ENCODE measurements at places on chromosomes 13 and 19.

DNA sequence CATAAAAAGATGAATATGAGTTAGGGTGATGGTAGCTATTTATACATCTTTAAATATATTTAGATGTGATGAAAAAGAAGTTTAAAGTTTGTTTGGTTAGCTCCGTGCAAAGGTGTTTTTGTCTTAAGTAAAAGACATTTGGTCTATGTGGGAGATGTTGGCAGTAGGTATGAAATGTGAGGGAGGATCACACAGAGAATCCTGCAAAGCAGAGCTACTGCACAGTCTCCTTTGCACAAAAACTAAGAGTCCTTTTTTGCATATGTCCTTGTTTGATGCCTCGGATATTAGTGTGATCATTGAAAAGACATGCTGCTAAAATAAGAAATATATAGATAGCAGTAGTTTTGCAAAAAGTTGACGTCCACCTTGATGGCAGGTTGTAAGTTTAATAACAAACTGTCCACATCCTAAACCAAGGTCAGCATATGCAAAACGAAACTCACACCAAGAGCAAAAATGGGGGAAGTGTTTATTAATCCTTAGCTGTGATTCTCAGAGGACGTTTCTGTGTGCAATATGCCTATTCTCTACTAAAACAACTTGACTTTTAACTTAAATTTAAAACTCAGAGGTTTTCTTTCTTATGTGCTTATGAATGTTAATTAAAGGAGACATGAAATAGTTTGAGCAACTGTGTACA lies 870.1 kb downstream of the PCDH9 start:
- DNase-seq = no peak

GRCh38 chr19:8396563-8397203 lies 6.5 kb downstream of the RAB11B start:
- DNase-seq = no peak

DNA sequence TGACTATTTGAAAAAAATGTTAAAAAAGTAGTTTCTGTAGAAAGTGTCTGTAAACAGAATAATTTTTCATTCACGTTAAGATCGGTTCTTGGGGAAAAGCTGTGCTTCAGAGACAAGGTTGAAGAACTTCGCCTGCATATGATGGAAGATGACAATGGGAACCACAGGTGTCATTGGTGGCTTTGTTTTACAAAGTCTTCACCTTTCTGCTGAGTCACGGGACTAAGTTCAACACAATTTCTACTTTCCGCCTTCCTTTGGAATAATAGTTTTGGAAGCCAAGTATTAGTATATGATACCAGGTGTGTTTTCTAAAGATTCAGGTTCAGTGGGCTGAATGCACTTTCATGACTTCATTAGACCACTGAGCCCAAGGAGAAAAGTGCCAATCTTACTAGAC lies 155.6 kb upstream of the RNF113B start:
- DNase-seq = no peak

- peak; percentile 73 for DNase-seq
These were observed 27.8 kb downstream of the NFIX start for GRCh38 chr19:13022859-13023636.

DNA sequence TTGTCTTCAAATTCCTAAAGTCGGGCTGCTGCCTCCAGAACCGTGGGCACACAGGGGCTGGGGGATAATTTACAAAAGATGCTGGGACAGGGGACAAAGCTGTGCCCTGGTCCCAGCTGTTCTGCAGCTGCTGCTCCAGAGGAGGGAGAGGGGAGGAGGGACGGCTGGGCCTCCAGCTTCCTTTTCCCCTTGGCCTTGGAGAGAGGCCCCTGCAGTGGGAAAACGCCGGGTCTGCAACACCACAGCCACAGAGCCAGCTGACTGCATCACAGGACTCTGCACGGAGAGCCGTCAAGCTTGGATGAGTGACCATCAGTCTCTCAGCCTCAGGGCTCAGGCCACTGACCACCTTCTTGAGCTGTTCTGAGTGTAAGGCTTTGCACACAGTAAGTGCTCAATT lies 6.1 kb downstream of the DOCK6 start:
- no peak for DNase-seq

DNA sequence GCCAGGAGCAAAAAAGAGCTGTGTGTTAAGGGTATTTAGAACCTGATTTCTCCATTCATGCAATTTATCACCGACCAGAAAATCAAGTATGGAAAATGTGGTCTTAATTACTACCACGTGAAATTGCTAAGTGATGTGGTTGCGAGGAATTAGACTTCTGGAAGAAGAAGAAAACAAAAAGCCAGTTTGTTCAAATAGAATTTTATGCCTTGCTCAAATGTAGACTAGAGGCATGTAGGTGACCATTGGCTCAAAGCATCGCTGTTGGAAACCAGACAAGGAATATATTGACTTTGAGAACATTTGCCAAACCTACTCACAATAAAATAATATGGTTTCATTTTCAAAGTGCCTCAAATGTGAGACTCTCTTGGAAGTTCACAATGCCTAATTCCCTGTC lies 57.3 kb upstream of the LRCH1 start:
- no peak for DNase-seq

GRCh38 chr13:46094478-46094877 lies 10.4 kb downstream of the CPB2 start:
- no peak for DNase-seq

DNA sequence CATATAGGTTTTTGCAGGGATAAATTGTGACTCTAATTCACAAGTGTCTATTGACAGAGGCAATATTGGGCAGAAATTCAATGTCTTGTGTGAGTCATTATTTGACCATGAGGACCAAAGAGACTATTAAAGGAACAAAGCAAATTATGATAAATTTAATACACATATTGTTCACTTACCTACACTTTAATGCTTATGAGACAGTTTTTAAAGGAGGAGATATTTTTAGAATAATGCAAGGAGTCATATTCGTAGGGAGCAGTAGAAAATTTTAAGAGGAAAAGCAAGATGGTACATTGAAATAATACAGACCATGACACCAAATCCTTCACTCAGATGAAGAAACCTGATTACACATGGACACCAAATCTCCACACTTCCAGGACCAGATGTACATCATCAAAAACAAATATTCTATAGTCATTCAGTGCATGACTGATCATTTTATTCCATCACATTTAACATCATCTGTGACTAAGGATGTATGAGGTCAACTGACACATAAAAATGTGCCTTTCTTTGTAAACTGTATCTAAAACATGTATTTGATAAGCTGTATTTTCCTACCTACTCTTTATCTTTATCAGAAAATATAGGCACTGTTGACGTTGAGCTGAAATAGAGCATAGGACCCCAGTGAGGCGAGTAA lies 4.2 kb upstream of the OR7A17 start:
- no peak for DNase-seq

DNA sequence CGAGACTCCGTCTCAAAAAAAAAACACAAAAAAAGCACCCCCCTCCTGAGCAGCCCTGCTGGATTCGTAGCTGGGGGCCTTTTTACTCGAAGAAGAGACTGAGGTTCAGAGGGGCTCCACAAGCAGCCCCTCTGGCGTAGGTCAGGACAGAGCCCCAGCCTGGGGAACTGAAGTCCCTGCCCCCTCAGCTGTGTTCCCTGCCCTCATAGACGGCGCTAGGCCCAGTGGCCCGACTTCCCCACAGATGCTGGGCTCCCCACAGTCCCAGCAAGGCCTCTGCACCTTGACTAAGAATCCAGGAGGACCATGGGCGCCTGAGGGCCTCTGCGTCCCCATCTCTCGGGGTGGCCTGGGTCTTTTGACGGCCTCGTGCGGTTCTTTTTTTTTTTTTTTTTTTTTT lies 1.1 kb upstream of the MISP start:
- DNase-seq = no peak

DNA sequence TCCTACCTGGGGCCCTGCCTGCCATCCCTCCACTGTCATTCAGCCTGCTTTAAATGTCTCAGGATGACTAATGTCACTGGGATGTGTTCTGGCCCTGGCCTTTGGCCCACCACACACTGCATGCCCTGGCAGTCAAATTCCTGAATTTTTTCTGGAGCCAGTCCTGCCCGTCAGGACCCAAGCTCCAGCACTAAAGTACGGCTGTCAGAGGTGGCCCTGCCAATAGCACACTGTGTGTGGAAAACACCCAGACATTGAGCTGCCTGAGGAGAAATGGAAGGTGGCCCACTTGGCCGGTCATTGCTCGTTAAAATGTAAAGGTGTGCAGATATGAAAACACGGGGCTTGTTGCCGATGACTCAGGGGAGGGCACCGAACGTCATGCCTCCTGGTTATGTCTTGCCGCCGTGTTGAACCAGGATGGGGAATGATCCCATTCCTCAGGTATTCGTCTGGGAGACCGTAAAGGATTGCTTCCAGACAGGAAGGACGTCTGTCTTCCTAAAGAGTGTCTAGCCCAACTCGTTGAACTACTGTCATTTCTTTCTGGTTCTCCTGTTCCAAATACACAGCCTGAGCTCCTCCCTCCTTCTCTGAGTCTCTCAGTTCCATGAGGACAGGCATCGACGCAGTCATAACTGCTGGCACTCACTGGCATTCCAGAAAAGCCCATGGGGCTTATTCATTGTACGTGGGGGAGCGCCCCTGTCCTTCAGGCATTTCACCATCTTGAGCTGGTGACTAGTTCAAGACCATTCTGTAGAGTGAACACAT lies 40.6 kb downstream of the COL4A2 start:
- DNase-seq = no peak

DNA sequence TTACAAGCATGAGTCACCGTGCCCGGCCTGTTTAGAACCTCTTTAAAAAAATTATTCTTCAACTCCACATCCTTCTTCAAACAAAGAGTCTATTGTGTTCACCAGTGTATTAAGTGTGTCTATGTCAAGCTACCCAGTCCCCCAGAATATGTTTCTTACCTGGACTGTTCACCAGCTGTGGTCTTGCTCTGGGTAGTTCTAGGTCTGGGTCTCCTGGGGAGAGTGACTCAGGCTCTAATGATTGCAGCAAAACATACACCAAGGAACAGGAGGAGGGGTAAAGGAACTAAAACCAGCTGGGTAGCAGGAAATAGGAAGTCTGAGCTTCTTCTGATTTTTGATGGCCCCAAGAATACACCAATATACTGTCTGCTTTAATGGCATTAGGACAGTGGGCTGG lies at the start of gene FPR1:
FPR1 (minus strand) TSS at position 224 of the 400 bp plus-strand sequence. CDS start 4,884 bp downstream, outside the sequence.
- DNase-seq = no peak

DNA sequence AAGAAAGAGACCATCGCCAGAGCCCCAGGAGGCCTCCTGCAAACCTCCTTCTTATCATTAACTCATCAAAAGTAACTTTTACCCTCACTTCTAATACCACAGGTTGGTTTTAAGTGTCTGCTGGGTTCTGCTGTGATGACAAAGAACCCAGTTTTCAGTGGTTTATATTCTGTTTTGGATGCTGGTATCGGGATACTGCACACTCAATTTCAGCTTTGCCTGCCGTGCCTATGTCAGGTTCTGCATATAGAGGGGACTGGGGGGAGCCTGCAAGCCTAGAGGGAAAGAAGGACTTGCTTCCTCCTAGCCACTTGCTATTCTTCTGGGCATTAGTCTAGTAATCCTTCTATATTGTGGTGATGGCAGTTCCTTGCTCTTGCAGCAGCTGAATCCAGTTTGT lies 242.4 kb downstream of the KCNRG start:
- no peak for DNase-seq

GRCh38 chr13:111661776-111662175 lies 341.3 kb downstream of the TEX29 start:
- DNase-seq = no peak

DNA sequence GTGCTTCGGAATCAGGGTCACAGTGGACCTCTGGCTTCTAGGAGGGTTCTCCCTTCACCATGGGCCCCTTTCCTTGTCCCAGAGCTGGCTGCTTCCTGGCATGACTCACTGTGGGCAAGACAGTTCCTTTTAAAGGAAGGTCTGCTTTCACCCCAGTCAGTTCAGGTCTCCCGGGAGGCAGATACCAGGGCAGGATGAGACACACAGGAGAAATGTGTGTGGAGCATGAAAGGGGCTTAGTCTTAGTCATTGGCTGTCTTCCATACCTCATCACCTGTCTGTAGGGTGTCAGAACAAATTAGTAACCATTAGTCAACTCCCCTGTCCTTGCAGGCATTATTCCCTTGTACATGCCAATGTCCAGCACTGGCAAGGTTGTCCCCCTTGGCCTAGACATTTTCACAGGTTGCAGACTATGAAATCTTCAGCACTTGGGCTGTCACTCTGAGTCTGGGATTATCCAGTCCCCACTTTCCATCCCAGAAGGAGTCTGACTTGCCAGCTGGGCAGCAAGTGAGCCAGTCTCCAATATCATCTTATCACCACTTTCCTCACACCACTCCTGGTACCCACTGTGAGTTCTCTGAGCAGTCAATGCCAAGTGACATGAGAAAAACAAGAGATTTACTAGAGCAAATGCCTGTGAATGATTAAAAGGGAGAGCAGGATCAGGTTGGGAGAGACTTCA lies 76.8 kb upstream of the MEDAG start:
- DNase-seq = no peak
